ENCODE measurements at places on chromosomes 1 and 21.

GRCh38 chr1:55610203-55610602 is 395.0 kb upstream of the USP24 start:
- DNase-seq = no peak

- no peak for DNase-seq
Observed at GRCh38 chr1:228669242-228669585, 66.1 kb upstream of the RHOU start.

GRCh38 chr1:119920104-119920968 is 24.0 kb upstream of the ADAM30 start:
- DNase-seq = no peak

- no peak for DNase-seq
Observed at GRCh38 chr1:111369645-111370044, 57.9 kb downstream of the OVGP1 start.

DNA sequence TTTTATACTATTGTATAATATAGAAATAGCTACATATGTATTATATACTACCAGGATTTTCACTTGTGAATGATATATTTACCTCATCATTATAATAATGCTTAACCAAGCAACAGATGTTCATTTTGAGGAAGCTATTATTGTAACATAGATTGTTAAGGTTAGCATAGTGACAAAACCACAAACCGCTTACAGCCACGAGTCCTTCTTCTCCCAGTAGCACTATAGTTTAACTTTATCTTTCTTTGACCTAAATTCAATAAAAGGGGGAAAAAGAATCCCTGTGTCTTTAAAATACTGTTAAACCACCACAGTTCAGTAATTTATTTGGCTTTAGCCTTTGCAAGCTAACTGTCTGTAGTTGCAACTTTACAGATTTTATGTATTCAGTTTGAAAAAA is 1039.4 kb upstream of the B3GALT2 start:
- no peak for DNase-seq

GRCh38 chr1:7070389-7071029 is 285.3 kb downstream of the CAMTA1 start:
- DNase-seq = peak; percentile 18

DNA sequence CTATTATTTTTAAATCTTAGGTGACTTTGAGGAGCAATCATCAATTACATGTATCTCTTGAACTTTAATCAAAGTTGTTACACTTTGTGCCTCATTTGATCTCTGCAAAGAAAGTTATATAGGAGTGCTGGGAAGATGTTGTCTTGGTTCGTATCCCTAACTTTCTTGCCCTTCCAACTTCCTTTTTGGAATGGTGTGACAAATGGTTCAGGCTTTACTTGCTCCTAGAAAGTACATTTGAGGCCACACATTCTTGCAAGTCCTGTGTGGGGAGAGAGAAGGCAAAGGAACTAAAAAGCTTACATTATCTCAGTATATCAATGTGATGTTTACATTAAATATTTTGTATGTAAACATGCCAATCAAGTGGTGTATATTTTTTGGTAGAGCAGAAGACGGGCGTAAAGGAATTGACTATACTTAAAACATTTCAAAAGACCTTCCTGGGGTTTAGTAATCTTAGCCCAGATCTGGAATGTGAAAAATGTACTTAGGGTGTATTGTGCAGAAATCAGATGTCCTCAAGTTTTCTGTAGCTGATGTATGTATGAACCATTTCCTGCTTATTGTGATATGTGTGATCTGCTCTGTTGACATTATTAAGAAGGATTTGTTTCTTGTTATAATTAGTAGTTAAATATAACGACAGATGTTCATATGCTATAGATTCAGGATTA is 59.2 kb downstream of the USP25 start:
- no peak for DNase-seq

- DNase-seq = no peak
Observed at GRCh38 chr21:40638466-40639251, 208.3 kb downstream of the DSCAM start.

GRCh38 chr1:186873687-186874086 is 44.9 kb downstream of the PLA2G4A start:
- no peak for DNase-seq

- DNase-seq = no peak
Observed at GRCh38 chr1:194600716-194601115, 1414.3 kb upstream of the B3GALT2 start.

DNA sequence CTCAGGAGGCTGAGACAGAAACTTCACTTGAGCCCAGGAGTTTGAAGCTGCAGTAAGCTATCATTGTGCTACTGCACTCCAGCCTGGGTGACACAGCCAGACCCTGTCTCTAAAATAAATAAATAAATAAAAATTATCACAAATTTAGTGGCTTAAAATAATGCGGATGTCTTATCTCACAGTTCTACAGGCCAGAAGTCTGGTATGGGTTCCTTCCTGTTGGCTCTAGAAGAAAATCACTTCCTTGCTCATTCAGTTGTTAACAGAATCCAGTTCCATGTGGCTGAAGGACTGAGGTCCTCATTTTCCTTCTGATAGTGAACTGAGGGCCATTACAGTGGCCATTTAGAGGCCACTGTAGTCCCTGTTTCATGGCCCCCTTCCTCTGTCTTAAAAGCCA is 94.6 kb upstream of the S1PR1 start:
- DNase-seq = no peak

GRCh38 chr1:116808200-116808847 is 54.1 kb downstream of the CD2 start:
- no peak for DNase-seq

DNA sequence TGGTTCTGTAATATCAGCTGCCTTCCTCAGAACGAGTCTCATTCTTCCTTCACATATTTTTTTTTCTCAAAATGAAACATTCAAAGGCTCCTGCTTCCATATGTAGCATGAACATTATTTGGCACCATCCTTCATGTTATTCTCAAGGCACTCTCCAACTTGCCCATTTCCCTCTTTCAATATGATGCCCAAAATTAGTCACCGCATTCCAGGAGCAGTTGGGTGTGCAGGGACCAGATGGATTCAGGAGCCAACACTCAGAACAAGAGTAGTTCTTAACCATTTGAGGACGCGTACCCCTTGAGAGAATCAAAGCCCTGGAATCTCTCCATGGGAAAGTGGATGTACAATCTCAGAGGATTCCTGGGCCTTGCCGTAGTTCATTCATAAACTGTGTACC is 50.3 kb downstream of the KCNK1 start:
- DNase-seq = no peak

DNA sequence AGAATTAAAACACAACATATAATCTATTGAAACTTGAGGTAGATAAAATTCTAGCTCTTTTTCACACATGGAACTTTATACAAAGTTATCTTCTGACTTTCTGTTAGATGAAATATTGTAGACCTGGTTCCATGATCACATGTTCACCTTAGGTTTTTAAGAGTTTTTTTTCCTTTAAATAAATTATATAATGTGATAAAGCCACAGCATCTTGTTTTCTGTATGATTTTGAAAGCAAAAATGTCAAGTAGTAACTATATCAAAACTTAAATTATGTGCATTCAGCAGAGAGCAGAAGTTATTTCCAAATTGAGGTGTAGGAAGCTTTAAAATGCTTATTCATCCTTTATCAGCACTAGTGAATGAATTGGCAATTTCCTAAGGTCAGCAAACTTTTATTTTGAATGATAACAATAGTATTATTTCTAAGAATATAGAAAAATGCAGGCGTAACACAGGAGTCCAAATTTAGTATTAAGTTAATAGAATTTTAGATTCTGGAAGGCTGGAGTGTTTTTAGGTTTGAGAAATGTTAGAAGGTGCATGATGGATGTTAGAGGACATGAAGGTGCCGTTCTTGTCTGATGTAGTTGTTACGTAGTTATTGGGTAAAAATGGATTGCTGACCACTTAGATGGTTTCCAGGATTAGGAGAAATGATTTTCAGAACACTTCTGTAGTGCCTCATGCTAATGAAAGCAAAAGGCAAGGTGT is 17.5 kb downstream of the BACH1 start:
- no peak for DNase-seq

- DNase-seq = no peak
Observed at GRCh38 chr1:219278288-219278687, 104.6 kb downstream of the LYPLAL1 start.

- DNase-seq = no peak
Observed at GRCh38 chr1:175191659-175192058, 917 bp downstream of the KIAA0040 start.

DNA sequence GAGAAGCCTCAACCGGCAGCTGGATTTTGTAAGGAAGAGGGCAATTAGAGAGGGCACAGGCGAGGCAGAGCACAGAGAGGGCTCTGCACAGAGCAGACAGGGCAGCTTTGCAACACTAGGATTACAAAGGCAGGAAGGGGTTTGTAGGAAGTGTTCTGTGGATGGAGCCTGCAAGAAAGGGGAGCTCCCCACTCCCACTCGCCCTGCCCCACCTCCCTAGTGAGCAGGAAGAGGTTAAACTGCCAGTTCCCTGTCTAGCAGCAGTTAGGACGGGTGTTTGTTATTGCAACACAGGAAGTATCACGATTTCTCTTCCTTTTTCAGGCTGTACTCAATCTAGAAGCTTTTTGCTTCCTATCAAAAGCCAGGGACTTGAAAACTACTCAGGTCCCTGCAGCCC is 63.3 kb upstream of the LRRC8D start:
- DNase-seq = no peak

GRCh38 chr21:30337772-30338171 is 278 bp upstream of the KRTAP27-1 start:
- no peak for DNase-seq

GRCh38 chr1:35192056-35192852 is 691 bp downstream of the SFPQ start:
- DNase-seq = peak; percentile 87

- DNase-seq = no peak
Observed at GRCh38 chr21:44380876-44381275, 27.5 kb downstream of the TRPM2 start.

DNA sequence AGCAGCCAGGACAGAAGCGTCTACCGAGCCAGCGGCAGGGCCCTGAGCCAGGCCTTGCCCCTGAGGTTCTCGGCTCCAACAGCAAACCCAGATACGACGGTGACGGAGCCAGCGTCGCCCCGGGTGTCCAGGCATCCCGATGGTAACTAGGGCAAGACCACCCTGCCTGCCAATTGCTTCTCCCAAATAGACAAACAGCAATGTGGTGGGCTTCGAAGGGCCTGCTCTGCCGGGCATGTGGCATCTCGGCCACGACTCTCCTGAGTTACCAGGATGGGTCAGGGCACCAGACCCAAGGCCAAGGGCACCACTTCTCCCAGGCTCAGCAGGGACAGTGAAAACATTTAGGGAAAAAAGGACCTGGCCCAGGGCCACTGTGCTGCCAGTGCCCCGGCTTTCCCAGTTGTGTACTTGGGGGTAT is 3.2 kb upstream of the ACTRT2 start:
- no peak for DNase-seq

GRCh38 chr1:109083923-109084322 is 6.6 kb upstream of the TMEM167B start:
- DNase-seq = no peak

GRCh38 chr1:200888349-200888838 is 6.3 kb upstream of the INAVA start:
- no peak for DNase-seq

- no peak for DNase-seq
Observed at GRCh38 chr1:151197863-151198253, 494 bp upstream of the PIP5K1A start.

- no peak for DNase-seq
Observed at GRCh38 chr1:59298026-59298583, 1.2 kb downstream of the FGGY start.

DNA sequence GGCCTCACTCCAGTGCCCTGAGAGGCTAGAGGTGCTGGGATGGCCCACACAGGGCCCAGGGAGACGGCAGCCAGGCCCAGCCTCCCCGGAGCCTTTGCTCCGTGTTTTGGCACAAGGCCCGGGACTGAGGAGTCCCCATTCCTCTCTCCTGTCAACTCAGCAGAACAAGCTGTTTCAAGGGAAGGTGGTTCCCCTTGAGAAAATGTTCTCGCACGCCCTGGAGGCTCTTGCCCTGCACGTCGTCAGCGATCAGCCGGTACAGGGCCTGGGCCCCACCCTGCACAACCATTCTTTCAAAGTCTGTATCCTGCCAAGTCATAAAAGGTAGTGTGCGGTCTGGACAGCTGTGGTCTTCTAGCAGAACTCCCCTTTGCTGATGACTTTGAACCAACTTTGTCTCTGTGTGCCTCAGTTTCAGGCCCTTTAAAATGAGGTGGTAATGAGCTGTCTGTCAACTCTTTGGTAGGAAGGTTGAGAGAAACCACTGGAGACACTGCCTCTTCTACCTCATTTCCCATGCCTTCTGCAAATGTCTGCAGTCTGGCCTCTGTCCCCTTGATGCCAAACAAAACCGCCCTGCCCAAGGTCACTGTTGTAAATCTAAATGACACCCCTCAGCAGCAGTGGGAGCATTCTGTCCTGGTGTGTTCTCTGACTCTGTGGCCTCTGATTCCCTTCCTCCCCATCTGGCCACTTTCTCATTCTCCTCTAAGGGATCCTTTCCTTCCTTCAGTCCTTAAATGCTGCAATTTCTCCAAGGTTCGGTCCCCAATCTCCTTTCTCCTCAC is 138.6 kb upstream of the JUN start:
- DNase-seq = no peak

DNA sequence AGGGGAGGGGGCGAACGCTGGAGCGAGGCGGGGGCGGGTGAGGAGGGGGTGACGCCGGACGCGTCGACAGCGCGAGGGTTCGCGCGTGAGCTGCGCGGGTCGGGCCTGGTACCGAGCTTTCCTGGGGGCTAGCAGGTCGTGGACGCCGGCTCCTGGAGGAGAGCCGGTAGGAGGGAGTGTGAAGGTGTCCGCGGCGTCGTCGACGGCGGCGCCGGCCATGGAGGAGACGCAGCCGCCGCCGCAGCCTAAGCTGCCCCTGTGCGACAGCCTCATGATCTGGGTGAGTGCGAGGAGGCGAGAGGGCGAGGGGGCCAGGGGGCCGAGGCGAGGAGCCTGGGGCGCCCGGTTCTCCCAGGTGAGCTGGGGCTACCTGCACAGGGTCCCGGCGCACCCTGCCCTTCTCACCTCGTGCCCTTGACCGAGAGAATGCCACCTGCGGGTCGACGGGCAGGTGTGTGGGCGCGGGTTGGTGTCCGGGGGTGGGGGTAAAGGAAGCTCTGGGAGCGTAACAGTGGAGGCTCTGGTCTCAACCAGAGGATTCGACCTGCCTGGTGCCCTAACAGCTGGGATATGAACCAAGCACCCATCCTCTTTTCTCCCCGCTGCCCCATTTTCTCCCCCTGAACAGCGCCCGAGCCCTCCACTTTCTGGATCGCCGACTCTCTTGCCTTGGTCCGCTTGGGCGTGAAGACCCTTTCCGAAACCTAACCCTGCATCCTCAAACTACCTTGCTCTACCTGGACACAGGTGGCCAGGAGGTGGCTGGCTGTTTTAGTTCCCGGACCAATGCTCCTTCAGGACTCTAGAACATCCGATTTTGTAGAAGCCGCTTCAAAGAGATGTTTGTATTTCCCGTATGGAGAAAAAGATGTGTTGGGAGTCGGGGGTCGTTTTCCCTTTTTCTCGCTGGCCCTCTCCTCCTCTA is at the start of gene HOOK1:
TSS of gene HOOK1 (plus strand) at position 49 of the 925 bp plus-strand sequence. CDS start at position 218, 169 bp downstream.
- DNase-seq = no peak

DNA sequence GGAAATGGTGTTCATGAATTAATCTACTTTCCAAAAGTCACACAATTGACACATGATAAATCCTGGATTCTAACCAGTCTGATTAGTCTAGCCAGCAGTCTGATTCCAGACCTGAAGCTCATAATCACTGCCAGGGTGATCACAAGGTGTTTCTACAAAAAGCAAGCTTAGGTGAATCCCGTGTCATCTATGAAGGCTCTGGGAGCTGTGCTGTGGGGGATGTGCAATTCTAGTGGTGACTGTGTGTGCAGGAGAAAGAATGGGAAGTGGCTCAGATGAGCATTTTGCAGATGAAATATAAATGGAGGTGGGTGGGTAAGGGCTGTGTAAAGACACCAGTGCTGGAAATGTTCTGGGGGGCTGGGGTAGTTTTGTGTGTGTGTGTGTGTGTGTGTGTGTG is 1.8 kb upstream of the NPPB start:
- no peak for DNase-seq

GRCh38 chr1:29415861-29416260 is 179.5 kb downstream of the PTPRU start:
- no peak for DNase-seq
